ENCODE measurements at places on chromosomes 12 and 14. TPM values are rescaled to one million over a fixed set of nuclear protein-coding genes. Genes with fewer than 3 reads are reported as not detected.

GRCh38 chr14:61927060-61927459 is 164.8 kb downstream of the SNAPC1 start:
- DNase-seq, result no peak
- H3K27me3 ChIP-seq, result peaks cover 3% of the 10 kb centered on the region
- no peaks in the 10 kb centered on the region for H3K36me3 ChIP-seq
- H3K27ac ChIP-seq, result no peak overlapping the region
- no peaks in the 10 kb centered on the region for H3K4me1 ChIP-seq

- H3K27ac ChIP-seq, result no peak overlapping the region
- no peak overlapping the region for H3K4me3 ChIP-seq
- H3K36me3 ChIP-seq, result no peaks in the 10 kb centered on the region
- H3K27me3 ChIP-seq, result no peaks in the 10 kb centered on the region
- no peak for DNase-seq
- H3K4me1 ChIP-seq, result no peaks in the 10 kb centered on the region
These were observed 68.3 kb downstream of the ALG10B start for GRCh38 chr12:38384816-38385378.

DNA sequence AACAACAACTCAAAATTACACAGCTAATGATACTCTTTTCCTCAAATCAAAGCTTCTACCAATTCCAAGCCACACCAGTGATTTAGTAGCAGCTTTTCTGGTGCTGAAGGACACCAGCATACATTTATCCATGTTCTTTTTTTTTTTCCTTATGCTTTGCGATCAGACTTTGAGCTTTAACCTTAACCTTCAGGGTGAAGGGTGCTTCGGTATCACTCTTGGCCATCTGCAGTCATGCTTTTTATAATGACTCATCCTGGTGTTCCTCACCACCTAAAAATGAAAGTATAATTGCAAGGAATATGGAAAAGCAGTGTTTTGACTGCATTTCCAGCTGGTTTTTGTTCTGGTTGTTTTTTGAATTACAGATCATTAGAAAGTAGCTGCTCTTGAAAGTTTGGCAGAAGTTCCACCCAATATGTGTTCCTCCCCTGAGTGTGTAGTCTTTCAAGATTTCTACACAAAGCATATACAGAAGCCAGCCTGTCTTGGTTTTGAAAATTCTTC is 1.3 kb upstream of the SLC41A2 start:
- peaks cover 35% of the 10 kb centered on the region for H3K4me1 ChIP-seq
- no peak overlapping the region for H3K4me3 ChIP-seq
- no peaks in the 10 kb centered on the region for H3K27me3 ChIP-seq
- H3K36me3 ChIP-seq, result no peaks in the 10 kb centered on the region

DNA sequence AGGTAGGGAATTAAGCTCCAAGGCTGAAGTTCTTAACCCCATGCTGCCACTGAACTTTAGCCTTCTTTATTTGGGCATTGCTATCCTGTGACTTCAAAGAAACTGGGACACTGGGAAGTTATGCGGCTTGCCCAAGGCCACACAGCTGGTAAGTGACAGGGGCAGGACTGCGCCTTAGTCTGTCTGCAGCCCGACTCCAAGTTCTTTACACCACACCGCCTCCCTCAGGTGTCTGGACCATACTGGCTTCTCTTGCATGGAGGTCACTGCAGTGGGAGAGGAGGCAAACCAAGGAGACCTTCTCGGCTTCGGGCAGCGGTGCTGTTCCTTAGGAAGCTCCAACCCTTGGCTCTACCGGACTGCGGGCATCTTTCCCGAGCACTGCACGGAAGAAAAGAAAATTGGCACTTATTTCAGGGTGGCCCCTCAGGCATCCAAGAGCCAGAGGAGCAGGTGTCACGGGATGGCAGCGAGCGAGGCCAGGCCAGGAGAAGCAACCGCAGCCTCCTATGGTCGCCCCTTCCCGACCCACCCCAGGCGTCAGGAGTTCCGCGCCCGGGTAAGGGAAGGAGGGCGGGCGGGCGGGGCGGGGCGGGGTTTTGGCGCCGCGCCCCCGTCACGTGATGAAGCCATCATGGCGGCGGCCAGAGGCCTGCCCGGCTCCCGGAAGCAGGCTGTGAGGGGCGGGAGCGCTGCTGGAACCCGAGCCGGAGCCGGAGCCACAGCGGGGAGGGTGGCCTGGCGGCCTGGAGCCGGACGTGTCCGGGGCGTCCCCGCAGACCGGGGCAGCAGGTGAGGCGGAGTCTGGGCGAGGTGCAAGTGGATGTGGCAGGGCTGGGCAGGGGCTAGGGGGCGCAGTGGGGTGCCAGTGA is 16.4 kb upstream of the ESPL1 start:
- DNase-seq, result peak; percentile 80
- peak overlapping the region; percentile 93 for H3K27ac ChIP-seq
- H3K27me3 ChIP-seq, result no peaks in the 10 kb centered on the region
- no peaks in the 10 kb centered on the region for H3K36me3 ChIP-seq
- peaks cover 24% of the 10 kb centered on the region for H3K4me1 ChIP-seq
- peak overlapping the region; percentile 84 for H3K4me3 ChIP-seq

GRCh38 chr14:56339855-56340701 is 221.9 kb downstream of the PELI2 start:
- peaks cover 12% of the 10 kb centered on the region for H3K4me1 ChIP-seq
- H3K36me3 ChIP-seq, result no peaks in the 10 kb centered on the region
- DNase-seq, result peak; percentile 72
- no peak overlapping the region for H3K4me3 ChIP-seq
- no peak overlapping the region for H3K27ac ChIP-seq
- H3K27me3 ChIP-seq, result no peaks in the 10 kb centered on the region

- no peaks in the 10 kb centered on the region for H3K4me1 ChIP-seq
- no peak for DNase-seq
- no peaks in the 10 kb centered on the region for H3K27me3 ChIP-seq
- H3K36me3 ChIP-seq, result no peaks in the 10 kb centered on the region
- H3K4me3 ChIP-seq, result no peak overlapping the region
These were observed 1247.2 kb downstream of the AACS start for GRCh38 chr12:126312457-126312856.

DNA sequence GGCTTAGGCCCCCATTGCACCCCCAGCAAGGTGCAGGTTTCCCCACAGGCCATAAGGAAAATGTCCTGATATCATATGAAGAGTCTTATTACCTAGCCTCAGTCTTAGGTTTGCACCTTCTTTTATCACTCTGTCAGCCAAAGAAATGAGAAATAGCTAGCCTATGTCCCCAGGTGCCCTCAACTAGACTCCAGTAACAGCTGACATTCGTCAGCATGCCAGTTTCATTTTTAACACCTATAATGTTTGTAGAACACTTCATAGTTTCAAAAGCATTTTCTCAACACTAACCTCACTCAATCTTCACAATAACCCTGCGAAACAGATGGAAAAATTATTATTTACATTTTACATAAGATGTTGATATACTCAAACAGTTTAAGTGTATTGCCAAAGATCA is 24.0 kb upstream of the OR10P1 start:
- H3K4me3 ChIP-seq, result no peak overlapping the region
- H3K27me3 ChIP-seq, result no peaks in the 10 kb centered on the region
- no peaks in the 10 kb centered on the region for H3K4me1 ChIP-seq

- H3K27ac ChIP-seq, result no peak overlapping the region
- H3K27me3 ChIP-seq, result peaks cover 10% of the 10 kb centered on the region
- no peak for DNase-seq
- no peaks in the 10 kb centered on the region for H3K36me3 ChIP-seq
- no peaks in the 10 kb centered on the region for H3K4me1 ChIP-seq
- no peak overlapping the region for H3K4me3 ChIP-seq
These were observed 11.6 kb downstream of the GSG1 start for GRCh38 chr12:13091832-13092231.

DNA sequence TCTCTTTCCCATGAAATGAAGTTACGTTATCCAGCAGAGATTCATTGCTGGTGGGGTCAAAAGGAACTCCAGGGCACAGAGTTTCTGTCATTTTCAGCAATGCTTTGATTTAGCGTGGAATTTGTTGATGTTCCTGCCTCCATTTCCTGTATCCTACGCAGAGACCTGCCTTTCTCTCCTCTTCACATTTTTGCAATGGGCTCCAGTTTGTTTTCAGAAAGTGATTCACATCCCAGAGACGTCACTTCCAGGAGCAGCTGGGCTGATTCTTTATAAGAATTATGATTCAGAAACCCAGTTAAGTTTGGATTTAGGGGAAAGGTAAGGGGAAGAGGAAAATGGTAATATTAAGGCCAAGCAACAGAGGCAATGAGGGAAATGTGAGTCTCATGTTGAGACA is 11.6 kb downstream of the RNASE10 start:
- H3K4me3 ChIP-seq, result no peak overlapping the region
- no peak overlapping the region for H3K27ac ChIP-seq
- no peaks in the 10 kb centered on the region for H3K4me1 ChIP-seq
- H3K36me3 ChIP-seq, result no peaks in the 10 kb centered on the region
- no peaks in the 10 kb centered on the region for H3K27me3 ChIP-seq

The PLEKHG7 gene
- 8.6 TPM for total RNA-seq

The ITGB7 gene
- 4.0 TPM for total RNA-seq

The HSPB8 gene
- 59.8 TPM for total RNA-seq

The KCNC2 gene
- total RNA-seq, result not detected

Data from transverse colon (tissue), 4 donors.